Suppressor macrophage (primary cell): ENCODE measurements at places on chromosomes 2 and 18.

DNA sequence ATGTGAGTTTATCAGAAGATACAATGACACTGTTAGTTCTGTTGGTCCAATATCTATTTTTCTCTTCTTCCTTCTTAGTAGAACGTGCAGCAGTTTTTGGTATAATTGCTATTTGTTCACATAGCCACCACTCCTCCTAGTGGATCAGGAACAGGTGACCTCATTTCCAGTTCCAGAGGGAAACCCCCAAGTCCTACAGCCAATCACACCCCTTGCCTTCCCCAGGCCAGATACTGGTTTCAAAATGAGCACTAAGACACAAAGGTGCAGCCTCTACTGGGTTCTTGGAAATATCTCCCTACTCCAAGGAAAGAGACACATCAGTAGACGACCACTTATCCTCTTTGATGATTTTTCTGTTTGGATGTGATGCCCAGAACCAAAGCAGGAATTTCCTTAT lies 103.2 kb downstream of the TCF4 start:
- no peak for DNase-seq

DNA sequence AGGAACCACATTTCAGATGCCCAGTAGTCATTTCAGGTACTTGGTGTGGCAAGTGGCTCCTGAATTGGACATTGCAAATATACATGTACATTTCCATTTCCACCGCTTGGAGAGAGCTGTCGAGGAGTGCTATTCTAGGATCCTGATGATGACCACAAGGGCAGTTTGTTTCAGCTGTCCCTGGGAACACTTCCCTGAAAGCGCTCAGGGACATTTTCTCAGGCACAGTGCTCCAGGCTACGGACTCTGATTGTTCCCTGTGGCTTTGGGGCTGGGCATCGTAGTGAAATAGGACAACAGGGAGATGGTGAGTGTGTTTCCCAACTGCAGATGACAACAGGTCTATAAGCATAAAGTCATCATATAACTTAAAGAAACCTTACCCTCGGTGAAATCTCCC lies 3.1 kb downstream of the DBI start:
- no peak for DNase-seq

DNA sequence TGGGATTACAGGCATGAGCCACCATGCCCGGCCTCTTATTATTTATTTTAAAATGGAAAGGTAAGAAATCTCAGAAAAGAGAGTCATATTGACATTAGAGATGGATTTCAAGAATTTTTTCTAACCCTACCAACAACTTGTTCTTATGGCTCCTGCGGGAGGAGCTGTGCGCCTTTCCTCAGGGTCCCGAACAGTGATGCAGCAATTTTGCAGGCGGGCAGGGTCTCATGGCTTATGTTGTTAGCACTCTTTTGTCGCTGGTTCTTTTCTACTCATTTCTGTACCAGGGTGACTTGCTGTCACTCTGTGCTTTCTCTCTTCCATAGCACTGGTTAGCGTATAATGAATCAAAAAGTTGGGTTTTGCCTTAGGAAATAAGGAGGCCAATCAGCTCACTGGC lies 148.8 kb upstream of the DLGAP1 start:
- no peak for DNase-seq

DNA sequence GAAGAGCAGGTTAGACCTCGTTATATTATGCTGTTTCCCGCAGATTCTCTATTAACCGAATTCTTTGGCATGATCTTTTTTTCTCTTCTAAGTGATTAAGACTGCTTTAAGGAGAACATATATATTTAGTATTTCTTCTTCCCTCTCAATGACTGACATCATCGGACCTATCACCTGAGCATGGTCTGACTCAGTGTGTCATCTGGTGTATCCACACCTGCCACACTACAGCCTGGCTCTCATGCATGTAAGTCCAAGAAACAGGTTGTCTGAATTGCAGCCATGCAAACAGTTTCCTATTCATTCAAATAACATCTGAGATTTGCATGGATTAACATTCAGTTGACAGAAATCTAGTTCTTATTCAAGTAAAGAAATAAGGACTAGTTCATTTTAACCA lies 55.1 kb upstream of the CWC22 start:
- no peak for DNase-seq

DNA sequence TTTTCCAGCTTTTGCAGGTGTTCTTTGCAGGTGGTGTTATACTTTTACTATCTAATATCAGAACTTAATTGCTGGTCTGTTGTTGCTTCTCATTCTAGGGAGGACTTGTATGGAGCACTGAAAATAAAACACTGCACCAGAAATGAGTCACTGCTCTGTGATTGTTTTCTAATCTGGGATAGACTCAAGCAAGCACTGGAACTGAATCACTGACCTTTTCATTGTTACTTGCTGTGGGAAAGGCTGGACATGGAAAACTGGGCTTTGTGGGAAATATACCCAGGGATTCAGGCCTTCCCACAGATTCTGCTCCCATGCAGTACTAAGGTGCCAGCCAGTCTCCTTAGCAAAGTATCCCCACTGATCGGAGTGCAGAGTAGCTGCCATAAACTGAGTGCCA lies 470.0 kb upstream of the GCFC2 start:
- no peak for DNase-seq

GRCh38 chr2:65678779-65679391 lies 246.5 kb upstream of the SPRED2 start:
- DNase-seq = no peak

GRCh38 chr2:66853585-66853984 lies 418.7 kb downstream of the MEIS1 start:
- no peak for DNase-seq

- DNase-seq = peak; percentile 33
Observed at GRCh38 chr2:237967463-237967951, 693 bp downstream of the UBE2F start.

DNA sequence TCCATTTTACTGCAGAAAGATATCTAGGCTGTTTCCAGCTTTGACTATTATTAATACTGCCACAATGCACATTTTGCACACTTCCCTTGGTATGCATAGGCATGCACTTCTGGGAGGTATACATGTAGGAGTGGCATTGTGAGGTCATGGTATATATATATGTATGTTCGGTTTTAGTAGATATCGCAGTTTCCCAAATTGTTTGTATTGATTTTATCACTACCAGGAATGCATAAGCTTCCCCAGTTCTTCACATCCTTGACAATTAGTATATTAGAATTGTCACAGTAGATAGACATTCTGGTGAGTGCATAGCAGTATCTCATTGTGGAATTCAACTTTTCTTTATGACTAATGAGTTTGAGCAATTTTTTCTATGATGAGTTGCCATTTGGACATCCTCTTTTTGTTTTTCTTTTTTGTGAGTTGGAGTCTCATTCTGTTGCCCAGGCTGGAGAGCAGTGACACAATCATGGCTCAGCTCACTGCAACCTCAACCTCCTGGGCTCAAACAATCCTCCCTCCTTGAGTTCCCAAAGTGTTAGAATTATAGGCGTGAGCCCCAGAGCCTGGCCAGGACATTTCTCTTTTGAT lies 4.2 kb upstream of the GRB14 start:
- no peak for DNase-seq

DNA sequence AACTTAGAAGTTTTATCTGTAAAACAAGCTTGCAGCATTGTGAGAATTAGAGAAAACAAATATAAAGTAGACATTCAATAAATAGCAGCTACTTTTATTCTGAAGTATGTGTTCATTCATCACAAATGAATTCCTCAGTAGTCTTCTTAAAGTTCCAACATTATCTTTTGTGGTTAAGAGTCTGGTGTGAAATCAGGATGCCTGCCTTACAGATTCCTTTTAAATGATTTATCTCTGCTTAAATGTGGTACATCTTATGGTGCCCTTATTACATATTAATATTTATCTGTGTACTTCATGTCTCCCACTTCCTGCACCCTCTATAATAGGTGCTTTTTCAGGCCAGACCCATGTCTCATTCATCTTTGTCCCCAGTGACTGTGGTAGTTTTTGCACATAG lies 595.0 kb downstream of the STK39 start:
- DNase-seq = no peak

DNA sequence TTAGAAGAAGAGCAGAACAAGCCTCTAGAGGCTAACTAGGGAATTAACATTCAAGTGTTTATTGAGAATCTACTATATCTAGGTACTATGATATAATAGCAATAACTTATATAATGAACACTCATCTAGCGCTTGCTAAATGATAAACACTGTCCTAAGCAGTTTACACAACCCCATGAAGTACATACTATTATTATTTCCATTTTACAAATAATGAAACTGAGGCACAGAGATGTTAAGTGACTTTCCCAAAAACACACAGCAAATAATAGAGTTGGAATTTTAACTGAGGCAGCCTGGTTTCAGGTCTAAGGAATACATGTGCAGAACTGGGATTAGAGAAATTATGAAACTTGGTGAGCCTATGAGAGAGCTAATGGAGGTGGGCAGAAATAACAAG lies 893.4 kb downstream of the CPS1 start:
- DNase-seq = no peak

DNA sequence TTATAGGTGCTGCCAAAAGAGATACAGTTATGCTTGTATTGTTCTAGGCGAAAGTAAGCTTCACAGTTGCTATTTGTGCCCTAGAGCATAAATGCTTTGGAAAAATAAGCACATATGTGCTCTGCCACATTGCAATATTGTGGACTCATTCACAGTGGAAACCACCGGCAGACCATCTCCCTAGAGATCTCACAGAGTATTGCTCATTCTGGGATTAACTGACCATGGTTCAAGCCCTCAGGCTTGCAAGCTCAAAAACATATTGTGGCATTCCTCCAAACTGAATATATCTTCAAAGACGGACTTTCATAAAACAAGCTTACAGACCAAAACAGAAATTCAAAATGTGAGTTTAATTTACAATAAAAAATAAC lies 158.2 kb upstream of the CCDC150 start:
- no peak for DNase-seq

DNA sequence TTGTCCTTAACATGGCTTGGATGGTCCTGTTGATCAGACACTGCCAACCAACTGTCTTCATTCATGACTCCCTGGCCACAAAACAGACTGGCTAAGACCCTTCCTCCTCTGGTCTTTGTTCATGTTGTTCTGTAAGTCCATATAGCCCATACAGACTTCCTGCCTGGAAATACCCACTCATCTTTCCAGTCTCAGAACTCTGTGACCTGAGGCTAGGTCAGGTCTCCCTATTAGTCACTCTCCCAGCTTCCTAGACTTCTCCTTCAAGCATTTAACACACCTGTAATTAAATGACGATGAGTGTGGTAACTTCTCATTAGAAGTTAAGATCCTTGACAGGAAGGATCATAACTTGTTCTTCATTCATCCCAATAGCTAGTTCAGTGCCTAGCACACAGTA lies 56.3 kb downstream of the CCDC93 start:
- DNase-seq = no peak

GRCh38 chr2:98034745-98035144 lies 39.0 kb upstream of the TMEM131 start:
- no peak for DNase-seq

- DNase-seq = no peak
Observed at GRCh38 chr2:146587291-146587713, 1257.5 kb upstream of the ACVR2A start.

DNA sequence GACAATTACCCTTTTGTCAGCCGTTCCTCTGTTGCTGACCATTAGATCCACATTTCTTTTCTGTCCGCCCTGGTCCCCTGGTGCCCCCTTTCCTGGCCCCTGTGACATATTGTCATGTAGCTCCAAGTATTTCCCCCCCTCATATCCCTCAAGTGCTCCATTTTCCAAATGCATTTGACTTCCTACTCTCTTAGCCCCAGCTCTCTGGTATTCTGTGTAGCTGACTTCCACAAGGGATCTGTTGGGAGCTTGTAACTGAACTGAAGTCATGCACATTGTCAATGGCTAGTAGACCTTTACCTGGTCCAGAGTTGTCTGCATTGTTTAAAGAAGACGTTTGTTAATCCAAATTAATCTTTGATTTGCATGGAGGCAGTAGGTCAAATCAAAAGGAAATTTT lies 34.8 kb downstream of the LIPG start:
- no peak for DNase-seq
